ENCODE measurements at places on chromosomes 1 and 21.

DNA sequence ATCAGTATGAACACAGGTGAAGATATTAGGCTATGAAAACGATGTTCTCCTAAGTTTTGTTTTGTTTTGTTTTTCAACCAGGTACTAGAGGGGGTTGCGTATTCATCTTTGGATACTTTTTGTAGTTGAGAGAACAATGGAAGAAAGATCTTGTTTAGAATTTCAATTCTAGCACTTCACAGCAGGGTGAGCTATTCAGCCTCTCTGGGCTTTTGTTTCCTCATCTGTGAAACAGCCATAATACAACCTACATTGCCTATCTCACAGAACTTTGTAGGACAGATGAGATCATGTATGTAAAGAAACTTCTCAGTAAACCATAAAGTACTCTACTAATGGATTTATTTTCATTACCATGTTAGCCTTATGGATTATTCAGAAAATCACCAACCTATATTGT is 199.5 kb downstream of the GPATCH2 start:
- DNase-seq, result no peak

- peak; percentile 52 for DNase-seq
These were observed 9.9 kb downstream of the SNRPE start for GRCh38 chr1:203871114-203871880.

DNA sequence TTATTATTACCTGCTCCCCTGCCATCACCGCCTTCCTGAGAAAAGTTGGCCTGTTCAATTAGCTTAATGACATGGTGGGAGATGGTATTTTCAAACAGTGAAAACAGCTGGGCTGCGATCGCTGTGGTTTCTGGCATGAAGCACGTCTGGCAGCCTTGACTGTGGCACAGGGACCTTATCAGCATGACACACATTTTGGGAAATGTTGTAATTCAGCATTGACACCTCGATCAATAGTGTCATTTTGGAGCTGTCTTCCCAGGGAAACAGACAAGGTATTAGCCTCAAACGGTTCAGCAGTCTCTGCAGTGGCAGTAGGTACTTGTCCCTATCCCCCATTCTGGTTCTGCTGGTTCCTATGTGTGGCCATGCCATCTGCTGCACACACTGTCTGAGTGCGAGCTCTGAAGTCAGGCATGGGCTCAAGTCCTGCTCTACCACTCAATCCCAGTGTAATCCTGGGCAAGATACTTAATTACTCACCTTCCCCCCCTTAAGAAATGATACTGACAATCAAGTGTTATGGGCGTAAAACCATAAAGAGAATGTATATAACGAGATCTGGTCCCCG is 154.5 kb upstream of the KCND3 start:
- DNase-seq, result no peak

- DNase-seq, result no peak
These were observed 1.4 kb upstream of the CSF3R start for GRCh38 chr1:36484099-36484498.

DNA sequence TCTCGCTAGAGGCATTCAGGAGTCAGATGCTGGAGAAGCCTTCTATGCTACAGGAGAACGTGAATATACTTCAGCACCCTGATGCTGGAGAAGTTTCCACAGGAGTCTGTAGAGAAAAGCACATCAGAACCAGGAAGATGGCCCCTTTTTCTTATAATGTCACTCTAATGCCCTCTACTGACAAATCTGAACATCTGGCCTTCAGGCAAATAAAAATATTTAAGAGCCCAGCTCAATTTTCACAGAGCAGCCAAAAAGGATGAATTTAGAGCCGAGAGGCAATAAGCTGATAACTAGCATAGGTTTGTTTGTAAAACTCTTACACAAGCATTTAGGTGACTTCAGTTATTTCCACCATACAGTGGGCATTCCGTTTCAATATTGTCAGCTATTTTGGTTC is 3.8 kb upstream of the RRP15 start:
- DNase-seq, result no peak

GRCh38 chr1:42158189-42158588 is 5.0 kb downstream of the GUCA2B start:
- no peak for DNase-seq

DNA sequence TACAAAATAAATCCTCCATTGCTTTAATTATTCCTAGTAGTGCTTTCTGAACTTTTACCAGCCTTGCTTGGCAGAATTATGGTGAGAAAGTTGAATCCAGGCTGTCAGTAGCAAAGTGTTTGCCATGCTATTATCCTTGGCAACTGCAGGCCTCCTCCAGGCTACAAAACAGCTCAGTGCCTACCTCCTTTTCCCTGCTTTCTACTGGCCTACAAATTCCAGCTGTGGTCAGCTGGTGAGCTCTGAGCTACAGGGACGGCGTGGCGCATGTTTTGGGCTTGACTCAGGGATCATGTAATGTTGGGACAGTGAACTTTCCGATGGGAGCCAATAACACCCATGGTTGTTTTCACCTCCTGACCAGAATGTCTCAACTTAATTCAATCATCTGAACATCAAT is 456.1 kb upstream of the ADAMTS5 start:
- peak; percentile 51 for DNase-seq

DNA sequence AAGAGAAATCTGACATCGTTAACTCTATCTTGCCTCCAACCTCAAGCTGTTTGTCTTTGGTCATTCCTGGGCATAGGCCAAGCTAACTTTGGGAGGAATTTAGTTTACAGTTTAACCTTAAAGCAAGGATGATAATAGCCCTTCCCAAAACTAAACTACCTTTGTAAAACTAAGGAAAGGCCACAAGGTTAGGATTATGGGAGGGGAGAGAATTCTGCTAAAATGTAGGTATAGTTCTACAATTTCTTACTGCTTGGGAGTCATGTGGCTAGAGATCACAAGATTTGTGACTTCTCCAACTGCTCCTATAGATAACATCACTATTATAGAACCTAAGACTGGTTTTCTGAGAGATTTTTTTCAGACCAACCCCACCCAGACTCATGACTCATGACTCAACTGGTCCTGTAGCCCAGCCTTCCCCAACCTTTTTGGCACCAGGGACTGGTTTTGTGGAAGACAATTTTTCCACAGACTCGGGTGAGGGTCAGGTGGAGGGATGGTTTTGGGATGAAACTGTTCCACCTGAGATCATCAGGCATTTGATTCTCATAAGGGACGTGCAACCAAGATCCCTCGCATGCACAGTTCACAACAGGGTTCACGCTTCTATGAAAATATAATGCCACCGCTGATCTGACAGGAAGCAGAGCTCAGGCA is 70.7 kb upstream of the MUTYH start:
- DNase-seq, result no peak

DNA sequence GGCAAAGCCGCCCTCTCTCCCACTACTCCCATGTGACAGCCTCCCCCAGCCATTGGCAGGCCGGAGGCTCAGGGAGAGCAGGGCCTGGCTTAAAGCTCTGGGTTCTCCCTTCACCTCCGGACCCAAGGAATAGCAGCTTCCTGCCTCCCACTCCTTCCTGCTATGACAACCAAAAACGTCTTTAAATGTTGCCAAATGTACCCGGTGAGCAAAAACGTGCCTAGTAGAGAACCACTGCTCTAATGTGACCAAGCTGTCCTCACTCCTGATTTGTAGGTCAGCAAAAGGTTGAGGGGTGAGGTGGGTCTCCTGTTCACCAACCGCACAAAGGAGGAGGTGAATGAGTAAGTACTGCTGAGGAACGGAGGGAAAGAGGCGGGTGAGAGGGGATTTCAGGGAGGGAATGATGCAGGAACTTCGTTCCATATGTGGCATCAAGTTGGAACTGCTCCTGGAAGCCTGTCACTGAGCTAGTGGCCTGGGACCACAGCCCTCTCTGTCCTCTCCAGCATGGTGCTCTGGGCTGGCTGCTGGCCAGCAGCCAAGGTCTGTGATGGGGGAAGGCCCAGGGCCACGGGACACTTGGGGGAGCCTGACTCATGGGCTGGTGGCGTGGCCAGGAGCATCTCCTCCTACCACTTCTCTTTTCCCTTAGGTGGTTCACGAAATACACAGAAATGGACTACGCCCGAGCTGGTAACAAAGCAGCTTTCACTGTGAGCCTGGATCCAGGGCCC is 5.7 kb downstream of the MRTO4 start:
- DNase-seq, result no peak

GRCh38 chr1:32889731-32890278 is 3.5 kb downstream of the HPCA start:
- no peak for DNase-seq

DNA sequence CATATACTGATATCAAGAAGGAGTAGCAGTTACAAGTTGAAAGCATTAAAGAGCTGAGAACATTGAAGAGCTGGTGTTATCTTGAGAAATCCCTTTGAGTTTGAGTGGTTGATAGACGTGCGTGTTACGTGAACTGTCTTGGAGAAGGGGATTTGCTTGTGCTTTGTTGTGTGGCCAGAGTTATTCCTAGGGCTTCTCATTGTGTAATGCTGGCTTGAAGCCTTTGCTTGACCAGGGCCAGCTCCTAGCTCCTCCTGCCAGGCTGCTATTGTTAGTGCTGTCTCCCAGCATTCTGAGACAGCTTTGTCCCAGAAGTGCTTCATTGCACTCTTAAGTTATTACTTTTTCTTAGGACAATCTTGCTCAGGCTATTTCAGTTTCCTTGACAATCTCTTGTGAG is 116.2 kb upstream of the KCNK2 start:
- no peak for DNase-seq

DNA sequence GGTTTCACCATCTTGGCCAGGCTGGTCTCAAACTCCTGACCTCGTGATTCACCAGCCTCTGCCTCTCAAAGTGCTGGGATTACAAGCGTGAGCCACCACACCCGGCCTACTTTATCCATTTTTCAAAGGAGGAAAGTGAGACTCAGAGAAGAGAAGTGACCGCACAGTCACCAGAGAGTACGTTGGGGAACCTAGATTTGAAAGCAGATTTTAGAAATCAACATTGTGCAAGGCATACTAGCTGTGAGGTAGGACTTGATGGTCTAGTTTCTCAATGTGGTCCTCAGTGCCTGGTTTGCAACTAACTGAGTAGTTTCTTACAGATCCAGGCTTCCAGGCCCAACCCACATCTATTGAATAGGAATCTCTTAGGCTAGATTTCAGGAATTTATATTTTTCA is 1.7 kb upstream of the PRCC start:
- DNase-seq, result no peak

DNA sequence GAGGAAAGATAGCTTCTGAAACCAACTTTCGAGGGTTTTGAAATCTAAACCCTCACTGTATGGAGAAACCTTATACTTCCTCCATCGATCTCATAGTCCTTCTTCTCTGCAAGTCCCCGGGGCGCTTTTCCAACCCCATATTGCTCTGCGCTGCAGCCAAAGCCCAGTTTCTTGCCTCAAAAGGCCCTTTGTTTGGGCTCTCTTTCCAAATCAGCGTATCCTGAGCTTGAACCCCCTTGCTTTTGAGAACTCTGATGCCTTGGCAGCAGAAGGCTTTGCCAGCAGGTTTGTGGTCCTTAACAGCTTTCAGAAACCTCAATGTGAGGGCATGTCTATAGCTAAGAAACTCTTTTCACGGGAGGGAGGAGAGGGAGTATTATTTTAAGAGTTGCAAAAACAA is 21.6 kb downstream of the PLPP3 start:
- DNase-seq, result no peak

- DNase-seq, result no peak
These were observed 588 bp downstream of the LRRC39 start for GRCh38 chr1:100177295-100178041.

Data from AG09319 (cell line).